ENCODE measurements at places on chromosomes 2 and 18.

- no peak for DNase-seq
Measured at GRCh38 chr2:16015903-16016265, 75.5 kb downstream of the MYCN start.

DNA sequence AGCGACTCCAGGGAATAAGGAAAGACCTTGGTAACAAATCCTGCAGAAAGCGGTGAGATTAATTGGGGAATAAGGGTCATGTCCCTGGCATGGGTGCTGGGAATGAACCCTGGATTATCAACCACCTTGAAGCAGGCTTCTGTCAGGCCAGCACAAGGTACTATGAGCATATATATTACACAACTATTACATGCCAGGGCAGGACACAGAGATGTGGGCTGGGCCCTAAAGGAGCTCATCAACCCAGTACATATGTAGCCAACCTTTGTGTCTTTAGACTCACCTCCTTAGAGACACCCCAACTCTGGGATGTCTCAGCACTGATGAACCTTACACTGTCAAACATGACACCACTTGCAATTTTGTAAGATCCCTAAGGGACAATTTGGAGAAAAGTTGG, 3.4 kb downstream of the SFXN5 start:
- no peak for DNase-seq

DNA sequence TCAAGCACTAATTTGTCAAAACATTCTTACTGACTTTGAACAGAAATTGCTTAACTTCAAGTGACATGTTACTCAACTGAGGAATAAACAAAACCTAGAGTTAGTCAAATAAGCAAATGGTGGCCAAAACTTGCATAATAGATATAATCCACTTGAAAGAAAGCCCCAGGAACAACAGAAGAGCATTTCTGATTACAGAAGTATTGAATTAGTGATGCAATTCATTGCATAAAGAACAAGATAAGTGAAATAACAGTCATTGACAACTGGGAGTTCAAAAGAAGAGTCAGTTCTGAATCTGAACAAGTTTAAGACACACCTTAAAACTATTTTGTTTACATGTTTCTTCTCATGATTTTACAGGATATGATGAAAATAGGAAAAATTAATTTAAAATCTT, 30.8 kb downstream of the COBLL1 start:
- no peak for DNase-seq

GRCh38 chr2:172096626-172097547, 5.8 kb downstream of the DLX2 start:
- no peak for DNase-seq

DNA sequence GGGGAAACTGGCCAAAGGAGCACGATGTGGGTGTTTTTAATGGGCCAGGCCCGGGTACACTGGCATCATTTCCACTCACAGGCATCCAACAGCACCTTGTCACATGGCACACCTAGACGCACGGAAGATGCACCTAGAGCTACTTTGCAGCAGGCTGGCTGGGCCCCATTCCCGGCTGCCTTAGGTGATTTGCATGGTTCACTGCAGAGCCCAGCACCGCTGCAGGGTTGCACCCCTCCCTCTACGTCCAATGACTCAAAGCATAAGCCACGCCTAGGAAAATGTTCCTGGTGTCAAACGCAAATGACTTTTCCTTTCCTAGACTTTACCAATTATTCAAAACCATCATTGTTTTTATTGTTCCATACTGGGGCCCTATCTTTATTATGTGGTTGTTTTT, 222.9 kb downstream of the EIPR1 start:
- DNase-seq, result no peak

GRCh38 chr2:72895154-72895553, 7.9 kb downstream of the SPR start:
- no peak for DNase-seq

DNA sequence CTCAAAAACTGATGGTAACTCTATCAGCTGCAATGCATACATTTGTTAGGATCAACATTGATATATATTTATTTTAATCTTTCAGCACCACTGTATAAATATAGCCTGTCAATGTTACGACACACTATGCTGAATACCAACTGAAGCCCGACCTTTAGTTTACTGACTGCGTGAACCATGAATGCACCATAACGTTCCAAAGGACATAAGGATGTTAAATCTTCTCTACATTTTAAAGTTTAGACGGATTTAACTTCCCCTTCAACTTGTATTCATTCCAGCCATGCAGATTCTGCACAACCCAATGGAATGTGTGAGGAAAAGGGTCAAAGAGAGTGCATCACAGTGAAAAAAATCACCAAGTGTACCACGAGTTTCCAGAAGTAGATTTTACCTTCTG, 489.5 kb downstream of the IRS1 start:
- no peak for DNase-seq

DNA sequence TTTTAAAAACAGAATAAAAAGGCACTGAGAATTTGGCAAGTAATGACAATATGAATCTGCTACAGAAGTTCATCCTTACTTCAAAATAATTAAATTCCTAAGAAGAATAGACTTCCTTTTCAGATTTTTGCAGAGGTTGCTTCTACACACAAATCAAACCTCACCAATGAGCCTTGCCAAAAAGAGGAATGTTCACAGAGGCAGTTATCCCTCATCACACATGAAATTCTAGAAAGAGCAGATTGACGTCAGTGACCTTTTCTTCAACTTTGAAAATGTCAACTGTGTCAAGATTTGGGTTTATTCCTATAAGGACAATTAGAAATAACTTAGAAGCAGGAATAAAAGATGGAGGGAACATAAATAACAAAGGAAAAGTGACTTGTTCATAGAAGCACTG, 64.6 kb downstream of the MBD2 start:
- no peak for DNase-seq

DNA sequence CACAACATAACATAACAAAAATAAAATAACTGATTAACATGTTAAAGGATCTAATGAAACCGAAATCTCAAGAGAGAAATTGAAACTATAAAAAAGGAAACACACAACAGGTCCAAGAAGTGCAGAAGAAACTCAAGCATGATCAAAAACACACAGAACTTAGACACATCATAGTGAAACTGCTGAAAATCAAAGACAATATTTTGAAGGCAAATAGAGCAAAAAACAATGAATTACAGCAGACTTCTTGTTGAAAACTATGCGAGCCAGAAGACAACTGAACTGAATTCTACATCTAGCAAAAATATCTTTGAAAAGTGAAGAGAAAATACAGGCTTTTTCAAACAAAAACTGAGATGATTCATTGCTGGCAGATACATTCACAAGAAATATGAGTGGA, 61.3 kb downstream of the UGP2 start:
- DNase-seq, result no peak

DNA sequence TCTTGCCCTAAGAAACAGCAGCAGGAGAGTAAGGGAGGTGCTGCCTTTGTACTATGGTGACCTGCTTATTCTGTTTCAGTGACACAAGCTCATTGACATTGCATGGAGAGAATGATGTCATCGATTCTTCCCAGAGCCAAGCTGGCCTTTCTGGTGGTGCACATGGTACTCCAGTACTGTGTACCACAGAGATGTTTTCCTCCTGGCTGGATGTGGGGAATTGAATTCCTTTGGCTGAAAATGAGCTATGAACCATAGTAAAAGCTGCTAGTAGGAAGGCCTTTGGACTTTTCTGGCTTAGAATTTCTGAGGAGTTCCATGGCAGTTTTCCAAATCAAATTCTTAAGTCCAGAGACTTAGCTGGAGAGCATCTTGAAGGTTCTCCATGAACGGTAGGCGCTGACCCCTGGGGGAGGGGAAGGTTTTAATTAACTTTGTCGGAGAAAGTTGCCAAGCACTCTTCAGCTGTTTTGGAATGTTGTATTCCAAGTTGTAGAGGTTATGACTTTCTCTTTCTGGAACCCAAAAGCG, 17.1 kb upstream of the B3GNT2 start:
- no peak for DNase-seq

DNA sequence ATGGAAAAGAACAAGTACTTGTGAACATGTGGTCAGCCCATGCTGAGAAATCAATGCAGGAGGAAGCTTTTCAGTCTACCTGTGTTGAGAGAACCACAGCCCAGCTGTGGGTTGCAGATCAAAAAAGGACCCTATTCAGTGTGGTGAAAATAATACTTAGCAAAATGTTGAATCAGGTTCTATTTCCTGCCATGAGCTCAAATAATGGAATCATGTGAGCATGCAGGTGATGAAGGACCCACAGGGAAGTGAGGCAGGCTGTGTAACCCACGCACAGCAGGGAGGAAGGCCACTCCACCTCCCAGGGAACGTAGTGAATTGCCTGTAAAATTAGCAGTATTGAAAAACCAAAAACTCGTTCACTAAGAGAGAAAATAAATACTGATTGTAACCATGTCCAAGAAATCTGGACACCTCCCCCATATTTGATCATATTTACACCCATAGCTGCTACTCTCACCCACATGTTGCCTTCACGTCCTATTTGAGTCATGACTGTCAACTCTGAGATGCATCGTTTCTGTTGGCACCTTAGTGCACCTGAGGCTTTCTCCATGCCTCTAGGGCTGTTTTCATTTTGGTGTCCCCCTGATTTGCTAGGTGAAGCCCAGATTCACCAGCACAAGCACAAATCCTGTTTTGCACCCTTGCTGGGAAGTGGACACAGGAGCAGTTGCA, 20.5 kb upstream of the BCL2L11 start:
- no peak for DNase-seq

- no peak for DNase-seq
Measured at GRCh38 chr18:76205906-76206305, 289.1 kb downstream of the ZNF516 start.

GRCh38 chr2:118097657-118098056, 9.4 kb downstream of the INSIG2 start:
- no peak for DNase-seq

- DNase-seq, result no peak
Measured at GRCh38 chr18:73986711-73987110, 160.9 kb downstream of the FBXO15 start.

Data from nephron progenitor cell (in vitro differentiated cells).